ENCODE measurements at places on chromosomes 1 and 21.

DNA sequence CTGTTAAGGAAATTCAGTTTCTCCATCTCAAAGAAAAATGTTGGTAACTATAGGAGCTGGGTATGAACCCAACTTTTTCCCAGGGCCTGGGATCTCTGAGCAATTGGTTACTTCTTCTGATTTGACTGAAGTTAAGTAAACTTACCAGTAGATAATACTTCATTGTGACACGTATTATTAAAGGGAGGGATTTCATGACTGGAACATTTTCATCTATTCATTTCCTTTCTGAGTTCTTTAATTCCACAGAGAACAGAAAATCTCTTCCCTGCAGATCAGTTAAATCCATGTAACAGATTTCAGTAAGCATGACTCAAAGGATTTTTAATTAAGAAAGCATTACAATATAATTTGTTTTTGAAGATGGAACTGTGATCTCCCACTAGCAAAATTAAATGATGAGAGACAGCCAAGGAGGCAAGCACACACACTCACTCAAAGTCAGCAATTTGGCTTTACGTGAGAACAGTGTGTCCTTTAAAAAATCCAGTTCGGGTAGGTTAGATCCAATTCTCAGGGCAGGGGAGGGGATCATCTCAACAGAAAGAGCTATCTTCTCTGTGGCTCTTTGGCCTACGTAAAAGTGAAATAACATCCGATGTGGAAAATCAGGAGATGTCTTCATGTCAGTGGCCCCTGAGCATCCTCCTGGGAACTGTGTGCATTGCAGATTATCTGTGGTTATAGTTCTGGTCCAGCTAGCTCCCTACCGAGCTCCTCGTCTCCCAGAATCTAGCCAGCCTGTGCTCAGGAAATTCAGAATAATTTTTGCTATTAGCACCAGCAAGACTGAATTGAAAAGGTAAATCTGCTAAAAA lies 10.8 kb upstream of the MYOC start:
- DNase-seq, result no peak

GRCh38 chr1:160823296-160823695 lies 27.3 kb downstream of the LY9 start:
- DNase-seq, result no peak

GRCh38 chr1:70143048-70143659 lies 62.2 kb downstream of the LRRC40 start:
- DNase-seq, result peak; percentile 24

DNA sequence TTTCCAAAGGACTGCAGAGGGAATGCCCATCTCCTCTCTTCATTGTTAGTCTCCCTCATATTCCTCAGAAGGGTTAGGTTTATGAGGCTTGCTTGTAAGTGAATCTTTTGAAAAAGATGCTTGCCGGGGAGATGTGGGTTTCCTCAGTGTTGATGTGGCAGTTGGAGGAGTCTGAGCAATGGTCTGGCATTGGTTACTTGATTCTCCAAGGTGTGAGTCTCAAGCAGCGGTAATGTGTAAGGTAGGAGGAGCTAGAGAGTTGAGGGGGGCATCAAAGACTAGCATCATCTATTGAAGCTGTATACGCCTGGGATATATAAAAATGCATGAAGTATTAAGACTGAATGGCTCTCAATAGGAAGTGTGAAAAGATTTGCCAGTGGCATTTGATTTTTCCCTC lies 21.5 kb downstream of the KHDRBS1 start:
- DNase-seq, result no peak

DNA sequence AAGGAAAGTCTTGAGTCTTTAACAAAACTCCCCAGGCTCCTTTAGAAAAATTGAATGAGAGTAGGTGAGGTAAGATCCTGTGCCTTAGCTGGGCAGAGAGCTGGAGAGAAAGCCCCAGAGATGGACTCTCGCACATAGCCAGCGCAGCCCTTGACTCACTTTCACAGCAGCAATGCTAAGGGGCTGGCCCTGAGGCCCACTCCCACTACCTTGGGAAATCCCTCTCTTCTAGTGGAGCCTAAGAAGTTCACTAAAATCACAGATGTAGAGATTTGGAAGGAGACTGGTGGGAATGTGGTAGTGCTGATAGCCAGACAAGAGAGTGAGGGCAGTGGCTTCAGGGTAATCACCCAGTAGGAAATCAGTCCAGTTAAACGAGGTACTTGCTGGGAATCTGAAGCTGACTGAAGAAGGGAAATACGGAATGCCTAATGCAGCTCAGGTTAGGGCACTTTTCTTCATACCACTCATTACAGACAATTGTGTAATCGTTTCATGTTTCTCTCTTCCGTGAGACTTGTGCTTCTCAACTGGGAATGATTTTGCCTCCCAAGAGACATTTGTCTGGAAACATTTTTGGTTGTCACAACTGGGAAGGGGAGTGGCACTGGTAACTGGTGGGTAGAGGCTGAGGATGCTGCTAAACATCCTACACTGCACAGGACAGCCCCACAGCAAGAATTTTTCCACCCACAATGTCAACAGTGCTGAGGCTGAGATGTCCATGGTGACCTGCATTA lies 42.4 kb upstream of the LRRC8C start:
- no peak for DNase-seq

GRCh38 chr21:43956670-43957035 lies 55.5 kb upstream of the TRAPPC10 start:
- peak; percentile 38 for DNase-seq

GRCh38 chr1:219784660-219785381 lies 143.5 kb downstream of the SLC30A10 start:
- peak; percentile 60 for DNase-seq

- peak; percentile 87 for DNase-seq
Observed at GRCh38 chr1:171403393-171403792, 81.9 kb upstream of the PRRC2C start.

- DNase-seq, result no peak
Observed at GRCh38 chr1:156898161-156898566, 4.6 kb downstream of the PEAR1 start.

- no peak for DNase-seq
Observed at GRCh38 chr1:7984811-7985210, 23.3 kb downstream of the PARK7 start.

- no peak for DNase-seq
Observed at GRCh38 chr1:21916447-21917238, 20.5 kb downstream of the HSPG2 start.

DNA sequence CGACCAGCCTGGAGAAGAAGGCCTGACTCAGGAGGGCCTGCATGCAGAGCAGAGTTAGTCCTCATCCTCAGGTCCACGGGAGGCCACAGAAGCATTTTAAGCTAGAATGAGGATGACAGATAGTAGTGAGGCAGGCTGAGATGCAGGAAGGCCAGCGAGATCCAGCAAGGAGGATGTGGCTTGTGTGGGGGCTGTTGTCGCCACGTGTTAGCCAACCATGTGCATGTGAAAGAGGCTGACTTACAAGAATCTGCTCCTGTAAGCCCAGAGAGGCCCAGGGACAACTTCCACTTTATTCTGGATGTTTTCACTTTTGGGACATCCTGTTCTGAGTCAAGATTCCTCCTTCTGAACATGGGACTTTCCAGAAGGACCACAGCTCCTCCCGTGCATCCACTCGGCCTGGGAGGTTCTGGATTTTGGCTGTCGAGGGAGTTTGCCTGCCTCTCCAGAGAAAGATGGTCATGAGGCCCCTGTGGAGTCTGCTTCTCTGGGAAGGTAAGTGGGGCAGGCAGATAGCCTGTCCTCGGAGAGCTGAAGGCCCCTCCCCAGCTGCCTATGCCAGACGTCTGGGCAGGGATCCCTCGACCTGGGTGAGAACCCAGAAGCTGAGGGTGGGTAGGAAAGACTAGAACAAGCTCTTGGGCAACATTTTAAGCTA lies at the start of gene SLAMF8:
SLAMF8 (plus strand) TSS at position 433 of the 661 bp plus-strand sequence; CDS start at position 459, 26 bp downstream.
- no peak for DNase-seq

DNA sequence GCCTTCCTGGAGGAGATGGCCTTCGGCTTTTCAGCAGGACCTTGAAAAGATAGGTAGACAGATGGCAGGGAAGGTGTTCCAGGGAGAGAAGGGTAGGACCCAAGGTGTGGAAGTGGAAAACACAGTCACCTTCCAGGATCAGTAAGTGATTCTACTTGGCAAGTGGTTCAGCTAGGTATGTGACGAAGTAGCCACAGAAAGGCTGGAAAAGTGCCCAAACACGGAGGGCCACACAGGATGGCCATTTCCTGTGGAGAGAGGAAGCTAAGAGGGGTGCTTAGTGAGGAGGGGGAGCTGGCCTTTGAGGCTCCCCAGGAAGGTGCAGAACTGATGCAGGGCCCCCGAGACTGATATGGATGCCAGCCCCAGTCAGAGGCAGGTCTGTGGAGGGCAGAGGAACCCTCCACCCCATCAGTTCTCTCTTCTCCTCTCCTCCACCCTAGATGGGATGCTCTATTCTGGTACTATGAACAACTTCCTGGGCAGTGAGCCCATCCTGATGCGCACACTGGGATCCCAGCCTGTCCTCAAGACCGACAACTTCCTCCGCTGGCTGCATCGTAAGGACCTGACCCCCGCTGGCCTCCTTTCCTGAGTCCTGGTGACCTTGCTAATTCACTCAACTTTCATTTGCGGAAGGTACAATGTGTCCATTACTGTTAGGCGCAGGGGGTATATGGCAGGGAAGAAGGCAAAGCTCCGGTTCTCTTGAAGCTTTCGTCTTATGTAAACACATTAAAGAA lies 6.8 kb downstream of the SEMA4A start:
- DNase-seq, result peak; percentile 72

GRCh38 chr1:109094377-109094803 lies 3.8 kb downstream of the TMEM167B start:
- DNase-seq, result peak; percentile 91

- no peak for DNase-seq
Observed at GRCh38 chr1:115419571-115419970, 81.5 kb upstream of the NGF start.
